ENCODE measurements at places on chromosomes 3 and 15.
A peak's percentile ranks its signal among the peaks of the same experiment; 100 is the strongest.

DNA sequence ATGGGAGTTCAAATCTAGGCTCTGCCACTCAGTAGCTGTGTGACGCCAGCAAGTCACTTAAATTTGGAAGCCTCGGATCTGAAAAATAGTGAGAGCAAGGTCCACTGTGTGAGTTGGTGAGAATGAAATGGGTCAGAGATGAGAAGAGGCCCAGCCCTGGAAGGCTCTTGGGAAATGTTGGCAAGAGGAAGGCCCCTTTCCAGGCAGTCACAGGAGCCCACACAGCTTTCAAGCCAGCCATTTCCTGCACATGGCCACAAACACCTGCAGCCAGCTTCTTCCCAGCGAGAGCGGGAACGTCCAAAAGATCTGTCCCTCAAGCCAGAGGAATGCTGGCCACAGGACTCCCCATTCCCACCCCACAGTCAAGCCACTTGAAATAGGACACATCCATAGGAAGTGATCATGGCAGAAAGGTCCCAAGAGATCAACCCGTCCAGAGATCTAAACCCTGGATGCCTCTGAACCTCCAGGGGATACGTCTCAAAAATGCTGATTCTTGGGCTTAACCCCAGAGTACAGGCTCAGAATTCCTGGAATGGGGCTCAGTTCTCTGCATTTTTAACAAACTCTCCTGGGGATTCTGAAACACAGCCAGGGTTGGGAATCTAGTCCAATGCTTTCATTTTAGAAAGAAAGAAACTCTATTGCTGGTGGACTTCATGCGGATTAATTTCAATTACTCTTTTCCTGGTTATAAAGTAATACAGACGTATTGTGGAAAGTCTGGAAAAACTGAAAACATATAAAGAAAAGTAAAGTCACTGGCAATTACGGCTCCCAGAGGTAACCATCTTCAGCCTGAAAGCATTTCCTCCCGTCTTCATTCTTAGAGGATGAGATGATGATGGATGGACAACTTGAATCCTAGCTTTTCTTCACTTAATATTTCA lies 35.9 kb downstream of the NTRK3 start:
- no peak for DNase-seq

DNA sequence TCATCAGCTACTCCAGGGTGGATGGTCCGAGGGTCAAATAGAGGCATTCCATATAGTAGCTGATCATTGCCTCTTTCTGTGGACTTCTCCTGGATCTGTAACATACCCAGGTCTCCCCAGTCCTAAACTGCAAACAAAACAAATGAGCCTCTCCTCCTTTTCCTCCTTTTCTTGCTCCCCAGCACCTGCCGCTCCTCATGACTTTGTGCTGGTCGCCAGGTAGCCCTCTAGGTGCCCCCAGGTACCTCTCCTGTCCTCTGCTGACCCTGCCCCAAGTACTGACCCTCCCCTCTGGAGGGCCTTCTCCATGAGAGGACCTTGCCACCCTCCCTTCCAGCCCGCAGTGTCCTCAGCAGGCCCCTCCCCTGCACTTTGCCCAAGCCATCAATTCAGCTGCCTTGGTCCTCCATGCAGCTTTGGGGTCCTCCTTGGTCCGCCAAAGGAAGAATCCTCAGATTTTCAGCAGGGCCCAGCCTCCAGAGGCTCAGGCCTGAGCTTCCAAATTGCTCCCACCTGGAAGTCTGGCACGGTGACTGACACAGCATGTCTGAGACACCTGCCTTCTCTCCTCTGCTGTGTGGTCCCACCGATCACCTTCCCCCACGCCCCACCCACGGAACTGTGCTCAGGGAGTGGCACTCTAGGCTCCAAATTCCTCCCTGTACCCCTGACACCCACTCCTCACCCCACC lies 111.0 kb downstream of the LRRK1 start:
- DNase-seq, result no peak

GRCh38 chr3:4791358-4791757 lies 187.9 kb upstream of the BHLHE40 start:
- DNase-seq, result no peak

- no peak for DNase-seq
These were observed 75.3 kb upstream of the CMTM7 start for GRCh38 chr3:32316319-32316718.

DNA sequence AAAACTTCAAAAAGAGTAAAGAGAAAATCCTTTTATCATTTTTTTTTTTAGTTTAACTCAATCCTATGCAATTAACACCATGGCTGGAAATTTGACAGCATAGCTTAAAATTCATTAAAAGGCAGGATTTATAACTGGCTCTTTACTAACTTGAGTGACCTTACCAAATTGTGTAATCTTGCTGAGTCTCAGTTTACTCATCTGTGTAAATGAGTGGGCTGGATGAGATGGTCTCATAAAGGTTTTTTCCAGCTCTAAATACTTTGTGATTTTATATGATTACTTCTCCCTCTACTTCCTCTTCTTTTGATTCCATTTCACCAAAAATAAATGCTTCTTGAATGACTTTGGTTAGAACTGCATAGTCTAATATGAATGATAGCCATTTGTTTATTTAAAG lies 234.9 kb upstream of the SATB1 start:
- no peak for DNase-seq

DNA sequence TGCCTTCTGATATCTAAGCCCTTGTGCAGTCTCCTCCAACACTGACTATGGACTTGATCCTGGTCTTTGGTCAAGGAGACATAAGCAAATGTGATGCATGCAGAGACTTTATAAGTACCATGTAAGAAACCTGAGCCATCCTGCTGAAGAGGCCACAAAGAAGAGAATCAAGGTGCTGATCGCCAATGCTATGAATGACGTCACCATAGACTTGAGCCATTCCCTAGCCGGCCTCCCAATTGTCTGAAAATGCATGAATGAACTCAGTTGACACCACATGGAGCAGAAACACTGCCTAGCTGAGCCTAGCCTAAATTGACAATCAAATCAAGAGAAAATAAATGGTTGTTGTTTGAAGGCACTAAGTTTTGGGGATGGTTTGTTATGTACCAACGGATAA lies 51.9 kb downstream of the CERS3 start:
- no peak for DNase-seq

DNA sequence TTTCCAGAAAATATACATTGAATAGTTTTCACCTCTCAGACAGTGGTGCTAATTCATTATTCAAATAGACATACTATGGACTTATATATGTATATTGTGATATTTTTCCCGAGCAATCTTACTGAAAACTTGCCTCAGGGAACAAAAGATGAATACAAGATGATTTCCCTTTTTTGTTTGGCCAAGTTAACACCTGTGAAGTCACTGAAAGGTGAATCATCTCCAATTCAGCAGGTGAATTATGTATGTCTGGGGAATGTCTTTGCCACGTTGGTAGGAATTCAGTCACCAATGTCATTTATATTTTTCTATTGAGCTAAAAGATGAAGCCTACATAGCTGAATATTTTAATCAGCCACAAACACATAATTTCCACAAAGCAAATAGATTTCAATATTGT lies 88.2 kb downstream of the GPR156 start:
- no peak for DNase-seq

DNA sequence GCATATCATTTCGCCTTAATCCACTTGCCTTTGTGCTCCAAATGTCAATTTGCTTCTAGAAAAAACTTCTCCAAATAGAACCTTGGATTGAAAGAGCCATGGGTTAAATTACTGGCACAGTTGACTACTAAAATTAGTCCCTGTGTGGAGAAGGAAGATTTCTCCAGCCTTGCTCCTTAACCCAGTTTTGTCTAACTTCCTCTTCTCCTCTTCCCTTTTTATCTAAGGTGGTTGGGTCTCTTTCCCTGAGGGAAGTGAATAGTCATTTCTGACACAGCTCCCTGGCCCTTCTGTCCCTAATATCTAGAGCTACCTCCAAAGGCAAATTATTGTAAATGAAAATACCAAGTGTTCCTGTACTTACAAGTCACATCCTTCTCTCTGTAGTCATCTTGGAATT lies 527.9 kb upstream of the TBL1XR1 start:
- no peak for DNase-seq

- no peak for DNase-seq
These were observed 70.2 kb downstream of the NMD3 start for GRCh38 chr3:161291191-161291901.

- DNase-seq, result peak; percentile 96
These were observed 66.7 kb downstream of the FILIP1L start for GRCh38 chr3:100047455-100048141.

DNA sequence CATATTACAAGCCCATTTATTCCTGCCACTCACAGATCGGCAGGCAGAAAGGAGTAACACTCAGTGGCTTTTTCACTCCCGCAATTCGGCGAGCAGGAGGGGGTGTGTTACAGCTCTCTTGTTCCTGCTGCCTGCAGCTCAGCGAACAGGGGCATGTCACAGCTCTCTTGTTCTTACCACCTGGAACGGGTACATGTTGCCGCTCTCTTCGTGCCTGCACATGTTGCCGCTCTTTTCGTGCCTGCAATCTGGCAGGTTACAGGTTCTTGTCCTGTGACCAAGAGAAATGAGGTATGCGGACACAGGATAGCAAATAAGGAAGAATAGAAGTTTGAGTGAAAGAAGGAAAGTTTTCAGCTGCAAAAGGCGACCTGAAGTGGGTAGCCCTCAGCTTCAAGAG lies 761.4 kb downstream of the NAALADL2 start:
- DNase-seq, result no peak

DNA sequence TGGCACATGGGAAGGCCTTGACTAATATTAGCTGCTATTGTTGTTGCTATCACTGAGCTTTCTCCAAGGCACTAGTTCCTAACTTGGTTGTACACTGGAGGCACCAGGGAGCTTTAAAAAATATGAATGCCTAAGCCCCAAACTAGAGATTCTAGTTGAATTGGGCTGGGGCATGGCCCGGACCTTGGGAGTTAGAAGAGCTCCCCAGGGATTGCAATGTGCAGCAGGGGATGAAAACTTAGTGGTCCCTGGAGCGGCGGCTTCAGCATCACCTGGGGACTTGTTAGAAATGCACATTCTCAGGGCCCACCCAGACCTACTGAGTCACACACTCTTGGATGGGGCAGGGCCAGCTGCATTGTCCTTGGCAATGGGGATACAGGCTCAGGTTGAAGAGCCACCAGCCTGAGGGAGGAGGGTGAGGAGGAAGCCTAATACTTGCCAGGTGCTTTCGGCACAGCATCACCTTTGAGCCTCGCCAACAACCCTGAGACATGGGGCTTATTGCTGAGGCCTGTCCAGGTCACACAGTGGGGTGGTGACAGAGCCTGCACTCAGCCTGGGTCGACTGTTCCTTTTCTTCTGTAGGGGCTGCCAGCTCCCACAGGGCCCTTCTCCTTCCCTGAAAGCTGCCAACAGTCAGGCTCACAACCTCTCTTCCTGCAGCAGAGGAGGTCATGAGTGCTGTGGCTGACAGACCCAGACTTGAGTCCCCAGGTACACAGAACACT lies 84.5 kb downstream of the ATP2B2 start:
- no peak for DNase-seq

DNA sequence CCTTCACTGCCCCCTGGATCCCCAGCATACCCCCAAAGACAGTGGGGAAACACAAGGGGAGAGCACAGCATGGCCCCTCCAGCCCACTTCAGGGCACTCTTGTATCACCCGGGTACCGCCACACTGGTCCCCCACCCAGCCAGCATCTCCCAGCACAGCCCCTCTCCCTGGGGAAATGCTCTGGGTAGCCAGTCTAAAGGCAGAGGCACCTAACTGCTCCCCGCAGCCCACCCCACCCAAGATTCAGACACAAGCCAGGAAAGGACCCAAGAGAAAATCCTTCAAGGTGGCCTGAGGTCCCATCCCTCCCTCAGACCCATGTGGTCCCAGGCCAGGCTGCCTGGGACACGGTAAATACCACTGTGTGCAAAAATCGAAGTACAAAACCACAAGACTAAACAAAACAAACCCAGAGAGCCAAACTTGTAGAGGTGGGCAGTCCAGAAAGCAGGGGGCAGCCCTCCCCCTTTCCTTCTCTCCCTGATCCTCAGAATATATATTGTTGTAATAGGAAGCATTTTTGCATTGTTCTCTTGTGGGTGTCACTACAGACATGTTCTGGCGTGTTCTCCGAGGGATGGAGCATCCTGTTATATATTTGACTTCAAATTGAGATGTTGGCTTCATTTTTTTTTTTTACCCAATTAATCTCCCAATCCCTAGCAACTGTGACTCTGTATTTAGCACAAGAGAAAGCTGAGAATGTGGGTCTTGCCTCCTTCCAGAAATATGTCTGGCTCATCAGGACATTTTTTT lies 51.7 kb downstream of the GRIP2 start:
- no peak for DNase-seq

DNA sequence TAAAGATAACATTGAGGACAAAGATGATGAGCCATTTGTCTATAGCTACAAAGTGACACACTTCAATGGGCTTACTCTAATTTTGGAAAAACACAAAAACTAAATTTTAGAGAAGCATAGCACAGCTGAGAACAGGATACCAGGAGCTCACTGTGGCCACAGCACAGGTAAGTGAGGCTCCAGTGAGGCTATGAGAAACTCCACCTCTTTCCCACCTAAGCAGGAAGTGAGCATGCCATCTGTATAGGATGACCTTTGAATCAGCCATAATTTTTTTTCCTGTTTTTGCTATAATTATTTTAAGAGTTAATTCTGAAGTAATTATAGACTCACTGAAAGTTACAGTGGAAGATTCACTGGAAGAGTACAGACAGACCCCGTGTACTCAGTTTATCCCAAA lies 82.1 kb upstream of the DCLK3 start:
- no peak for DNase-seq

Data from ELR (cell line).